ENCODE measurements at places on chromosomes 2 and 18. TPM values are rescaled to one million over a fixed set of nuclear protein-coding genes. Genes with fewer than 3 reads are reported as not detected.
A peak's percentile ranks its signal among the peaks of the same experiment; 100 is the strongest.

Gene STARD6
- not detected for total RNA-seq

DNA sequence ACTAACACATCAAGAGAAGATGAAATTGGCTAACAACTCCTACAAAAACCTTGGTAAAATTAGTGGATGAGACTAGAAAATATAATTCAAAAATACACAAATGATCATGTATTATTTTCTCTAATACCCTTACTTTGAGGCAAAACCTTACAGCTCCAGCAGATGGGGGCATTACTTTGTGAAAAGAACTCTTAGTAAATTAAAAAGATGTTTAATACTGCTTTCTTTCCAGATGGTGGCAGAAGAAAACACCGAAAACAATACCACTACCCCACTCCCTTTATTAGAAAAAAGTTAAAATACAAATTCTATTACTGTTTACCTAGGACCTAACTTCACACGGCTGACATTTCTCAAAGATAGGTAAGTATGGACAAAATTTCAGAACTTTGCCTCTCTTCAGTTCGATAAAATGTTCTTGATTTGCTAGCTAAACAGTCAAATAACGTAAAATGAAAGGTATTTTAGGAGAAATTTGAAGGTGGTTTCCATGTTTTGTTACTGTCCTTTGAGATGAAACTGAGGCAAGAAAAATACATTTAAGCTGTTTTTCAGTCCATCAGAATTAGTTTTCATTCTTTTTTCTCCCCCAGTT is 30.6 kb downstream of the ORC4 start:
- DNase-seq: peak; percentile 63

- DNase-seq: no peak
These were observed 75.6 kb downstream of the DCDC2C start for GRCh38 chr2:3778851-3779495.

DNA sequence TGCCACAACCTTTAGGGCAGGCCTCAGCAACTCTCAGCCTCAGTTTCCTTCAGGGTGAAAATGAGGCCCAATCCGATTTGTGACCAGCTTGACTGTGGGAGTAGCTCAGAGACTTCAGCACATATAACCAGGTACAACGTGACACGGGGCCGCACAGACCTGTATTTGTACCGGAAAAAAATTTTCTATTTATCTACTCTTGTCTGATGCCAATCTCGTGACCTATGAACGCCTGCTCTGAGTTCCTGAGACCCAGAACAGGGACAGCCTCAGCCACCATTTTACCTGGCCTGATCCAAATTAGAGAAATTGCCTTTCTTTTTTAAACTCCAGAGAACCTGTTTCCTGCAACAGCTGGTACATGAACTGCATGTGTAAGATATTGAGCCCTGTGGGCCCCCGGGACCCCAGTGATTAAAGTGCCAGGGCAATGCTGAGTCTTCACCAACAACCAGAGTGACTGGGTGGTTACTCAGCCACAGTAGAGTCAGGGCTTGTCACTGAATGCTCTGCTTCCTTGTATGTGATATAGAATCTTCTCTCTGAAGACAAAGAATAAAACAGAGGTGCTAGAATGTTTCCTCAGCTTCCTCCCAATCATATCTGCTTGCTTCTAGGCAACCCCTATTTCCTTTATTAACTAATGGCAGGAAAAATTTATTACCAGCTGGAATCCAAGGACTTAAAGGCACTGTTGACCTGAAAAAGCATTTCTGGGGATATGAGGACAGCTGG is 47.8 kb upstream of the FZD7 start:
- DNase-seq: peak; percentile 27

Gene PLGLB1
- 0.89 TPM for total RNA-seq

Gene LIPG
- 6.2 TPM for total RNA-seq

DNA sequence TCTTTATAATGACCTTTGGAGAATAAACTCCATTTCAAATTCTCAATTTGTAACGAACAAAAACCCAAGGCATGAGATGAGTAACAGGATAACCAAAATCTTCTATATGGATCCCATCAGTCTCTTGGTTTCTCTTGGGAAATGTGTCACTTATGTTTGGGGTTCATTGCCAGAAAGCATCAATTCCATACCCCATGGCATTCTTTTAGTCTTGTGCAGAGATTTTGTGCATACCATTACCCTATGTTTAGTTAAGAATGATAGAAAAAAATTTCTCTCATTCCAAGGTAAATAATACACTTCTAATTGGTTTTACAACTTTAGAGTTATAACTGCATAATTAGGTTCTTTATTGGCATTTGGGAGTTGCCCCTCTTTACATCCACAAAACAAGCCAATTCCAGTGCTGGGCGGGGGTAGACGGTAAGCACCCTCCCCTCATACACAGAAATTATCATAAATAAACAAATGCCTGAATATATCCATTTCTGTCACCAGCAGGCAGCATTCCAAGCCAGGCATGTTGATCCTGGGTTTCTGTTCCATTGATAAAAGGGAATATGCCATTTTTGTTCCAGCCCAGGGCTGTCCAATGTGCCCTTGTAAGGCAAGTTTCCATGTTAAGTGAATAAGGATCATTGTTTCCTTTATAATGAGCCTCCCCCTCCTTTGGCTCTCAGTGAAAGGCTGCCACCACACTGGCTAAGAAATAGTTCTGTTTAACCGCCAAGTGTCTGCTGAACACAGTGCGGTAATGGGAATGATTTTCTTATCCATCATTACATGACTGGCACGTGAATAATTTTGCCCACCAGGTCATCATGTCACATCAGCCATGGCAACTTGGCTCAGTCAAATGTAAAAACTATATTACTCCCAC is 680.1 kb upstream of the ZEB2 start:
- peak; percentile 47 for DNase-seq

Gene ZSWIM2
- not detected for total RNA-seq

DNA sequence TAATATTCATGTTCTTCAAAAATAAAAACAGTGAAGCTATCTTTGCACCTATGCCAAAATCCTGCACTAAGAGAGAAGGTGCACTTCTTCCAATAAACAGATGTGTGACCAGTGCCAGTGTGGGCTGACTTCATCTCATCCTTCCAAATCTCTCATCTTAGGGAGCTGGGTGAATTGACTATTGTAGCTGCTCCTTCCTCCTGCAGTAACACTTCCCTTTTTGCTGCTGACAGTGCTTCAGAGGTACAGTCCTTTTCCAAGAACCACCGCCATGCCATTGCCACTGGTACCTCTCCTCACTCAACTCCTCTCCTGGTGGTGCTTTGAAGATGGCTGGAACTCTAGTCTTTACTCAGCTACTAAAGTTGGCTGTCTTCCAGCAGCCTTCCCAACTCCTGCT is 42.1 kb upstream of the ARHGAP25 start:
- no peak for DNase-seq

DNA sequence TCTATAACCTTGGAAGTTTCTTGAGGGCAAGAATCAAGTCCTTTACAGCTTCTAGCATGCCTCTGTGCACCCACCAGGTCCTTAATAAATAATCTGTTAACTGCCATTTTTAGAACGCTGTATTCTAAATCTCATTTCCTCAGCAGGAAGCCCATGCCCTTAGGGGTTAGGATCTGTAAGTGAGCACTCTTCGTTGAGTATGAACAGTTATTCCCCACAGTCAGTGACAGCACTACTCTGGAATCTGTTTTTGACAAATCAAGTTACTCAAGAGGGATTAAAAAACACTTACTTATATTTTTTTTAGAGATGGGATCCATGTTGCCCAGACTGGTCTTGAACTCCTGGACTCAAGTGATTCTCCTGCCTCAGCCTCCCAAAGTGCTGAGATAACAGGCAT is 14.6 kb downstream of the PAIP2B start:
- no peak for DNase-seq
